ENCODE measurements at places on chromosomes 13 and 19.

- DNase-seq, result peak; percentile 92
Measured at GRCh38 chr13:21663197-21663596, 7.7 kb upstream of the FGF9 start.

GRCh38 chr19:45769821-45770191 lies 754 bp upstream of the SIX5 start:
- no peak for DNase-seq

DNA sequence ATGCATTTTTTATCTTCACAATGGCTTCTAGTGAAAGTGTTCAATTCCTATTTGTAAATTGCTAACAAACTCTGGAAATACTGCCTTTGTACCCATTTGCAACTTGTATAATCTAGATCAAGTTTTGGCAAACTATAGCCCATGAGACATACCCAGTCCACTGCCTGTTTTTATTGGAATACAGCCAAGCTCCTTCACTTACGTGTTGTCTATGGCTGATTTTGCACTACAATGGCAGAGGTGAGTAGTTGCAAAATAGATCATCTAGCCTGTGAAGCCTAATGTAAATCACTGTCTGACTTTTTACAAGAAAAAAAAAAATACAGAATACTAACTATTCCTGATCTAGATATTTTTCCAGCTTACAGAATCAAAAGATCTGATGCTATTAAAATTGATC lies 37.1 kb downstream of the DZIP1 start:
- DNase-seq, result no peak

DNA sequence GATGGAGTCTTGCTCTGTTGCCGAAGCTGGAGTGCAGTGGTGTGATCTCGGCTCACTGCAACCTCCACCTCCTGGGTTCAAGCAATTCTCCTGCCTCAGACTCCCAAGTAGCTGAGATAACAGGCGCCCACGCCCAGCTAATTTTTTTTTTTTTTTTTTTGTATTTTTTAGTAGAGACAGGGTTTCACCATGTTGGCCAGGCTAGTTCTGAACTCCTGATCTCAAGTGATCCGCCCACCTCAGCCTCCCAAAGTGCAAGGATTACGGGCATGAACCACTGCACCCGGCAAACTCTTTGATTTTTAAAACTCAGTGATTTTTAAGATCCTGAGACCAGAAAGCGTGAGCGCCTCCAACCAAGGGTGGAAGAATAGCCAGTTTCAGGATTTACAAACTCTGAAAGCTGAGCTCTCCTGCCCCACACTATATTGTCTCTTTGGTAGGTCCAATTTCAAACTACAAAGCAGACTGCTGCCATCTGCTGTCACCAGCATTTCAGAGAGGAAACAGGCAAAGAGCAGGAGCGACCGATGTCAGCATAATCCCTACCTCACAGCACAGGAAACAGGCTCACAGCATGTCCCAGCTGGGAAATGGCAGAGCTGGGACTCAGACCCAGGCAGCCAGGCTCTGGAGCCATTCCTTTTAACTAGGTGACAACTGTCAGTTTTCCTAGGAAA lies 9.2 kb downstream of the NOSIP start:
- DNase-seq, result no peak

DNA sequence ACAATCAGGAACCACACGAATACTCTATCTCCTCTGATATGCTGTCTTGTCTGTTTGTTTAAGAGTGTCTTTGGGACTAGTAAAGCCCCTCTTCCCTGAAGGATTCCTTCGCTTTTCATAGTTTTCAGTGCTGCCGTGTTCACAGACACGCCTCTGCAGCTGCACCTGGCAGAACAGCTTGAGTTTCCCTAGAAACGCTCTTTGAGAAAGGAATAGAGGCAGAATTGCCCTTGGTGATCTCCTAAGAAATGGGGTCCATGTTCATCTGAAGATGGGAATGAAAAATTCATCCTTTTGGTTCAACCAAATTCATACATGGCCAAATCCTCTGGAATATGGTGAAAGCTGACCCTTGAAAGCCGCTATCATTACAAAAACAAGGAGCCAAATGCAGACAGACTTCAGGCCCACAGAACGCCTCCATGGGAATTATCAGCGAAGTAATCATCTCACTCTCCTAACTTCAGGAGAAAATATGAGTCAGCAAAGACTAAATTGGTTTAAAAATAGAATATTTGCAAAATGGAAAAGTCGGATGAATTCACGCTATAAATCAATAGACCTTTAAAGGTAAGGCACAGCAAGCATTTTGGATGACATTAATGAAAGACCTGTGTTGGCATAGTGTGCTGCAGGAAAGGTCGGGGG lies 5.5 kb downstream of the SACS start:
- no peak for DNase-seq

DNA sequence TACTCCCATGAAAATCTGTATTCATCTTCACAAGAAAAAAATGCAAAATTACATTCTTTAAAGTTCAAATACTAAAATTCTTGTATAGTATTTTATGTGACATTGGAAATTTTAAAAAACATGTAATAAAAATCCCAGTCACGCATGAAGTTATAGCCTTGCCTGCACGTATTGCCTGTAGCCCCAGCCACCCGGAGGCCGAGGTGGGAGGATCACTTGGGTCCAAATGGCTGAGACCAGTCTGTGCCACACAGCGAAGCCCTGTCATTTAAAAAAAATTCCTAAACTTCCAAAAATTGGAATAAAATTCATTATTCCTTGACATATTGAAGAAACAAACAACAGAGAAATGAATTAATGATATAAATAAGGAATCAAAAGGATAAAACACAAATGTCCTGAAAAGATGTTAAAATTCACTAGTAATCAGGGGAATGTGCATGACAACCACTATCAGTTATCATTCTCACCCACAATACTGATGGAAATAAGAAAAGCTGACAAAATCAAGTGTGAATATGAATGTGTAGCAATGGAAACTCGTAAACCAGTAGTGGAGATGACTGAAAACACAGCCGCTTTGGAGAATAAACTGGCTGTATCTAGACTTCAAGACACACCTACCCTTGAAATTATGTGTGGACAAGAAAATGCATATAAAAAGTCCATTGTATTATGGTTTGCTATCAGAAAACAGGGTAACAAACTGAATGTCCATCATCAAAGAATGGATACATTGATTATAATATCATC lies 7.5 kb downstream of the CARD8 start:
- no peak for DNase-seq

GRCh38 chr19:4776436-4777211 lies 14.9 kb upstream of the FEM1A start:
- no peak for DNase-seq

DNA sequence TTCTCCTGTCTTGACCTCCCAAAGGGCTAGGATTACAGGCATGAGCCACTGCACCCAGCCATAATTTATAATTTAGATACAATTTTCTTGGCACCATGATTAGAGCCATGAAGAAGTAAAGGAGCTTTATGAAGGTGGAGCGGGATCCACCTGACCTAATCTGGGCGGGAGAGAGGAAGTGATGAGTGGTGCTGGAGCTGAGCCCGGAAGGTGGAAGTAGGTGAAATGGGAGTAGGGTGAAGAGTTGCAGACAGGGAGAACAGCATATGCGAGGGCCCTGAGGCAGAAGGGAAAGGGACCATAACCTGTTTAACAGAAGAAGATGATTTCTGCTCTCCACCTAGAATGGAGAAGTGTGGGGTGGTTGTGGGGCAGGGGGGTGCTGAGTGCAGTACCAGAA lies 4.2 kb downstream of the BLOC1S3 start:
- DNase-seq, result no peak

DNA sequence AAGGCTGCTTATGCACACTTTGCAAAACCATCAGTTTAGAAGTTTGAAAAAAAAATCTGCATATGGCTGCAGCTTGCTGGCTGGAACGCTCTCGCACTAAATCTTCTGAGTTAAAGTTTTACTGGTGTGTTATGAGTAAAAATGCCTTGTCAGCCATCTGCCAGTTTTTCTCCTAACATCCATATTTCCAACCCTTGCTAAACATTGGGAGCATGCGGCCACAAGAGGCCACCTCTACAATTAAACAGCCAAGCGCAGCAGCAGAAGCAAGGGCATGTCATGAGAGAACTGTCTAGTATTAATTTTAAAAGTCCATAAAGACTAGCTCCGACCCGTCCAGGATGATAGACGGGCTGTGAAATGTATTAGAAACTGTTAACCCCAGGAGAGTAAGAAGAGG lies 248.3 kb downstream of the TSHZ3 start:
- no peak for DNase-seq

DNA sequence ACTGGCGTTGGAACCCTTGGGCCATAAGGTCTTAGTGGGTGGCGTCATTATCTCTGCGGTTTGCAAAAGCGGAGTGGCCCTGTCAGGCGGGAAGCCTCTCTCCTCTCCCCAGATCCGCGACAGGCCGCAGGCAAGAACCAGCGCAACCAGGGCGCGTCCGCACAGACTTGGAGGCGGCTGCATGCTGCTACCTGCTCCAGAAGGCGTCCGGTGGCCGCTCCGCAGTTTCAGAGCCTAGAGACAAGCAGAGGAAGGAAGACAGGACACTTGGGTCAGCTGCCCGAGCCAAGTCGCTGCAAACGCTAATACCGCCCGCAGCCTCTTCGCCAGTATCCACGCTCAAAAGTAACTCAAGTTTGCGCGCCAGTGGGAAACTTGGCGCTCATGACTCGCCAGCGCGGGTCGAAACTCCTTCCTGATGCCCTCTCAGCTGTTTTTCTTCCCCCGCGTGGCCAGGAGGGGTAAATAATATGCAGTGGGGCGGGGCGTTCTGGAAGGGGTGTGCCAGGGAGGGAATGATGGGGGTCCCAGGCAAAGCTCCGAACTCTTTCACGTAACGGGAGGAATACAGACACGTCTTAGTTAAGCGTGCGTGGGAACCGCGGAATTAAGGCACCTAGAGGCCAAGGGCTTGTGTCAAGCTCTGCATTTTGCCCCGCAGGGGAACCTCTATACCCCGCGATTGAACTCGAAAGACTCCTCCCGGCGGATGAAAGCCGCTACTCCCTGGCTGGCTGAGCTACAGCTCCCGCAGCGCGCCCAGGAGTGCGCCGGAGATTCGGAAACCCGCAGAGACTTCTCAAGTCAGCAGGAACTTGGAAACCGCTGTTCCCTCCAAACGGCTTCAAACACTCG lies at the start of gene EDNRB:
Gene EDNRB (minus strand): TSS at position 441 of the 855 bp plus-strand sequence. CDS start 258 bp downstream, at position 183.
- DNase-seq, result no peak

- no peak for DNase-seq
Measured at GRCh38 chr13:24460256-24460655, 52.3 kb downstream of the PARP4 start.

DNA sequence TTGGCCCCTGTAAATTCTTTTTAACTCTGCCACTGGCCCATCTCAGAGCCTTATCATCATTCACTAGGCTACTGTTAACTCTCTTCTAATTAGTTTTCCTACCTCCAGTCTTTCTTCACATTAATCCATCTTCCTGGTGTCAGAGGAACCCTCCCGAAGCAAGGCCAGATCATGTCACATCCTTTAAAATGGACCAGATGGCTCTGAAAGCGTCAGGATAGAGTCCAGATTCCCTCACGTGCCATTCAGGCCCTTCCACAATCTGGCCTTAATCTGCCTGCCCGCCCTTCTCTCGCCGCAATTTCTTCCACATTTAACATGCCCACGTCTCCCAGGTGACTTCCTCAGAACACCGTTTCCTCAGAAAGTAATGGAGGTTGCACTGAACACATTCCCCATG lies 86.5 kb downstream of the RFC3 start:
- no peak for DNase-seq

- DNase-seq, result no peak
Measured at GRCh38 chr19:3207461-3208242, 16.8 kb upstream of the CELF5 start.

- DNase-seq, result no peak
Measured at GRCh38 chr19:33736787-33737186, 59.9 kb upstream of the KCTD15 start.

- DNase-seq, result no peak
Measured at GRCh38 chr13:41384749-41385503, 72.4 kb upstream of the RGCC start.

GRCh38 chr13:36884235-36884634 lies 35.8 kb downstream of the SMAD9 start:
- no peak for DNase-seq

DNA sequence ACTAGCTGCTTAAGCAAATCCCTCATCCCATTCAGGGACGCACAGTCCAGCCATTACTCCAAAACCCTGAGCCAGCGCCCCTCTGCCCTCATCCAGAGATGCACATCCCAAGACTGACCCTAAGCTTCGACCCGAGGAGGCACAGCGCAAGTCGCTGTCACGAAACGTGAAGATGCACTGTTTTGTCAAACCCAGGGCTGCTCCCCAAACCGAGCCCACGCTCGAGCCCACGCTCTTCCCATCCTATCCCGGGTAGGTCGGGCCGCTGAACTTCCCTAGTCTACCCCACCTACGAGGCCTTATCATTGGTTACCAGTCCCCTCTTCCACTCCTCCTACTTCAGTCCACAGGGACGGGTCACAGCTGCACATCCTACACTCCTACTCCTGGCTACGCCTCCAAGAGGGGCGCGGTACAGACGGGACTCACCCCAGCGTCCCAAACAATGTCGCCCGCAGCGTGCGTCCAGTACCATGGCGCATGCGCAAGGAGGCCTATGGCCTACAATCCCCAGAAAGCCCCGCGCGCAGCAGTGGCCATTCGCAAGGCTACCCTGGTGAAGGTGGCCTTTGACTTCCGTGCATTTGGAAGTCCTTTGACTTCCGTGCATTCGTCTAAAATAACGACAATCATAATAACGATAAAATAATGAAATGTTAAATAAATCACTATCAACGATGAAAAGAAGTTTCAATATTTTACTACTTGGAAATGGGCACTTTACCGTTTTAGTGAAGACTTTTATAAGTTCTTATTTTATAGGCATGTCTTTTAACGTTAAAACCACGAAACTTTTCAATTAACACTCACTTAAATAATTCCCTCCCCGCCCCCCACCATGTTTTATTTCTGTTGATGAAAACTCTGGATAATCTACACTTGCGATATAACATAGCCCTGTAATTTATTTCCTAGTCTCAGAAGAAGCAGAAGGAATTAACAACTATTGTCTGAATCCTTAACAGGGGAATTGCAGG lies at the start of gene ZNF285:
Gene ZNF285 (minus strand): TSS at position 470 of the 977 bp plus-strand sequence. CDS start 4,395 bp downstream, outside the sequence.
- no peak for DNase-seq

DNA sequence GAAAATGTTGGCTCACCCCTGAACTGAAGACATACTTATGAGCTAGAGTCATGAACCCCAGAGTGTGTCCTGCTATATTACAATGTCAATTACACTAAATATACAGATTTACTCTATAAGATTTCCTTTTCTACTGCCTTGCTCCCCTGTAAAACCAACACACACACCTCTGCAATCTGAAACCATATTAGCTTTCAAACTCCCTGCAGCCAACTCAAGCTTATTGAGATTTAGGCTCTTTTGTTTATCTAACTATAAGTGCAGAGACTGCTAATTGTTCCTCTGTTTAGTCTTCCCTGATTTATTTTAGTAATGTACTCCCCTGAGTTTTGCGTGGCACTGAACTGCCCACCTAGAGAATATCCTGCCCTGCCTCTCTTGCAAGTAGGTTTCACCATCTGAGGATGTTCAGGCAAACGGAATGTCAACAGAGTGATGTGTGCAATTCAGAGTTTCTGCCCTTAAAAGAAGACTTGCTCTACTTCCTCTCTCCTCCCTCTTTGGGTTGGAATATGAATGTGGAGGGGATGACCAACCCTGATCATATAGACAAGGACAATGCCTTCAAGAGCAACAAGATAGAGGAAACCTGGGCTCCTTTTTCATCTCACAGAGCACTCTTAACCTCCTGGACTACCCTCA lies 22.3 kb downstream of the FAM216B start:
- no peak for DNase-seq

All from NCI-H1436 (cell line).